ENCODE measurements at places on chromosomes 12 and 14. TPM values are rescaled to one million over a fixed set of nuclear protein-coding genes. Genes with fewer than 3 reads are reported as not detected.

PMCH gene
- total RNA-seq, result 0.66 TPM

- no peak for DNase-seq
Measured at GRCh38 chr14:92122761-92123160, 992 bp downstream of the CPSF2 start.

MYH6 gene
- total RNA-seq, result not detected

FOXN4 gene
- not detected for total RNA-seq

ADCK1 gene
- total RNA-seq, result 2.9 TPM

TPPP2 gene
- not detected for total RNA-seq

DNA sequence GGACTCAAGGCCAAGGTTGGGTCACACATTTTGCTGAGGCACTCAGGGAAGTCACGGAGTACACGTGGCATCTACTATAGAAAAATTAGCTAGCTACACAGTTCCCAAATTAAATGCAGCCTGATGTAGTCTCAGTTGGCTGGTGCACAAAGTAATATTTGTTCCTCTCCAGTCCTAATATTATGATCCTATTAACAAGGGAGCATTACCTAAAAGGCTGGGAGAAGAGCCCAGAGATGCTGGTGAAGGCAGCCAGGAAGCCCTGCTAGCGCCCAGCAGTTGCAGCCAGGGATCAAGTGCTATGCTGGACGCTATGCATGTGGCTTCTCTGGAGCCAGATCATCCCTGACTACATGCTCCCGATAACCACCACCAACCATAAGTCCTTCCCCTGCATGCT lies 88.0 kb upstream of the GSC start:
- DNase-seq, result no peak
